Osteocyte (in vitro differentiated cells): ENCODE measurements at places on chromosomes 11 and 22.
A peak's percentile ranks its signal among the peaks of the same experiment; 100 is the strongest.

DNA sequence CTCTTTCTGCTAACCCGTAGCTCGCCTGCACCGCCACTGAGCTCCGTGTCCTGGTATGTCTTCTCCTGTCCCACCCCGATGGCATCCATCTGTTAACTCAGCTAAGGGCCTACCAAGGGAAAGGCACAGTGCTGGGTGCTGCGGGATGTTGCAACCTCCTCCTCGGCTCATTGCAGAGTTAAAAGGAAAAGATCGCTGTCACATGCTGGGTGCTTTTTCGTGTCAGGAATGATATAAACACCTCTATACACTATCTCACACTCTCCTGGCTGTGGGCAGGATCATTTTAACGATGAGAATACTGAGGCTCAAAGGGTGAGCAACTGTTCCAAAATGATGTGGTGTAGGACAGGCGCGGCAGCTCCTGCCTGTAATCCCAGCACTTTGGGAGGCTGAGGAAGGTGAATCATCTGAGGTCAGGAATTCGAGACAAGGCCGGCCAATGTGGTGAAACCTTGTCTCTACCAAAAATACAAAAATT is 10.1 kb downstream of the TXN2 start:
- no peaks in the 10 kb centered on the region for H3K27me3 ChIP-seq
- H3K4me3 ChIP-seq = no peak overlapping the region
- no peak for DNase-seq
- H3K27ac ChIP-seq = peak overlapping the region; percentile 63
- peaks cover 24% of the 10 kb centered on the region for H3K36me3 ChIP-seq

DNA sequence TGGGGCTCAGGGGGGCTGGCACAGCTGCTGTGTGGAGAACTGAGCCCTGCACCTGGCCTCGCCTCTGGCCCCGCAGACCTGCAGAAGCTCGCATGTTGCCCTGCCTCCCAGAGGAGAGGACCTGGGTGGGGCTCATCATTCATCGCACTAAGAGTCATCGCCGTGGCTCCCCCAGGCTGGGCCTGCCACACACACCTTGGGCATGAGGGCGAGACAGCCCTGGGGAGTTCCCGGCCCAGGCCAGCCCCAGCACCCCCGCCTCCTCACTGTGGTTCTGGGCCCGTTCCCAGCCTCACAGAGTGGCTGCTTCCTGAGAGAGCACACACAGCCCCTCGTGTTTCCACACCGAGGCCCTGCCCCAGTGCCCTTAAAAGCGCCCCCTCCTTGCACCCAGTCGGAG is 694.6 kb downstream of the TBC1D22A start:
- H3K27me3 ChIP-seq = no peaks in the 10 kb centered on the region
- DNase-seq = peak; percentile 75
- H3K4me3 ChIP-seq = no peak overlapping the region
- no peak overlapping the region for H3K27ac ChIP-seq

DNA sequence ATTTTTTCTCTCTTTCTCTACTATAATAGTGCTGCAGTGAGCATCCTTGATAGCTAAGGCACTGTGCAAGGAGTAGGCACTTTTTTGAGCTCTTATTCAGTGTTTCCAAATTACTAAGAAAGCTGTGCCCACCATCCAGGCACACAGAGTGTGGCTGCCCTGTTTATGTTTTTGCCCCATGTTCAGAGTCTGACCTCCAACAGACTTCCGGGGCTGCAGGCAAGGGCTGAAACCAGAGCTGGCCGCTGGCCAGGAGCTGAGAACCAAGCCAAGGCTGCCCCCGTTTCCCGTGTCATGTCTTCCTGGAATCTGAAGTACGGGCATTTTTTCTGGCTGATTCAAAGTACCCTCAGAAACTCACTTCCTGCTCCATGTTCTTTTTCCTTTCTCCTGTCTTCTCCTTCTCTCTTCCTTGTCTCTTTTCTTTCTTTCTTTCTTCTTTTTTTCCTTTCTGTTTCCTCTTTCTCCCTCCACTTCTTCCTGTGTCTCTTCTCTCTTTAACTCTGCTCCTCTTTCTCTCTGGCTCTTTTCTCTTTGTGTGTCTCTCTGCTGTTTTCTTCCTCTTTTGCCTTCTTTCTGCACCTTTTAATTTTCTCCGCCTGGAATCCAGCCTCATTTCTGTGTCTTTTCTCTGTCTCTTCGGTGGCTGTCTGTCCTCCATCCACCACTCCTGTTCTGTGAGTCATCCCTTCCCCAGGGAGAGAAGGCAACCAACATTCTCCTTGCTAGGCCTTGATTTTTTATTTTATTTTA is 17.0 kb upstream of the KCTD14 start:
- H3K4me1 ChIP-seq = peaks cover 56% of the 10 kb centered on the region
- H3K27ac ChIP-seq = peak overlapping the region; percentile 100
- no peaks in the 10 kb centered on the region for H3K27me3 ChIP-seq

DNA sequence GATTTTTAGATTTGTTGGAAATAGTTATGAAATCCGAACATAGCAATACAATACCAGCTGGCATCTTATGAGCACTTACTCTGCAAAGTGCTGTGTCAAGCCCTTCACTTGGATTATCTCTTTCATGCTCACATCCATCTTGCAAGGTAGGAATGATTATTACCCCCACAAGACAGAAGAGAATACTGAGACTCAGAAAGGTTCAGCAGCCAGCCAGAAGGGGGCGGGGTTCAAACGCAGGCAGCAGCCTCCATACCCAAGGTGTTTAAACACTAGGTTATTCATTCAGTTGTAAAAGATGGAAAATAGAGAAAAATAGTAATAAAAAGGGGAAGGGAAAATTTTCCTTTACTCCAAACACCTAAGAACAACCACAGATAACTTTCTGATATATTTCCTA is 158.5 kb downstream of the CCDC34 start:
- no peak overlapping the region for H3K4me3 ChIP-seq
- no peak overlapping the region for H3K27ac ChIP-seq
- no peaks in the 10 kb centered on the region for H3K27me3 ChIP-seq
- H3K36me3 ChIP-seq = no peaks in the 10 kb centered on the region
- no peak for DNase-seq
- H3K4me1 ChIP-seq = peaks cover 47% of the 10 kb centered on the region

DNA sequence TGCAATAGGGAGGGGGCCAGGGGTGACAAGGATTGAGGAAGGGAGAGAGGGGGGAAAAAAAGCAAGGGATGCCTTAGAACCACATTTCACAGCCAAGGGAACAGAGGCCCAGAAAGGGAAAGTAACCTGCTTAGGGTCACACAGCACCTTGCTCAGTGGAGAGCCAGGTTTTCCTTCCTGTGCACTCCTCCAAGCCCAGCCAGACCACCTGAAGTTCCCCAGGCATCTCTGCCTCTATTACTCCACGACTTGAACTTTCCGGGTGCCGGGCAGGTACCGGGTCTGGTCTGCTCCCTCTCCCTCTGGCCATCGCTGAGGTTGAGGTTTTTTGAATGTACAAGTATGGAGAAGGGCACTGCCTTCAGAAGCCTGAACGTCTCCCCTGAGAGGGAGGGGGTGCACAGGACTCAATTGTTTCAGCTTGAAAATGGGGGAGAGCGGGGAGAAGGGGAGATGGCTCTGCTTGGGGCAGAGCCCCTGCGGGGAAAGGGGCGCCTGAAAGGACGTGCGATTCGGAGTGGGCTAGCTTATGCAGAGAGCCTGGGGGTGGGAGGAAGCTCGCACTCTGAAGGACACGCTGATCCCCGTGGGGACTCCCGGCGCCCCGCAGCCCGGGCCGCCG is 516 bp upstream of the SERPINH1 start:
- peak overlapping the region; percentile 98 for H3K27ac ChIP-seq
- H3K27me3 ChIP-seq = no peaks in the 10 kb centered on the region
- peaks cover 71% of the 10 kb centered on the region for H3K4me1 ChIP-seq
- H3K4me3 ChIP-seq = peak overlapping the region; percentile 97
- no peak for DNase-seq
- peaks cover 4% of the 10 kb centered on the region for H3K36me3 ChIP-seq
